ENCODE measurements at places on chromosomes 11 and 22. TPM values are rescaled to one million over a fixed set of nuclear protein-coding genes. Genes with fewer than 3 reads are reported as not detected.

DNA sequence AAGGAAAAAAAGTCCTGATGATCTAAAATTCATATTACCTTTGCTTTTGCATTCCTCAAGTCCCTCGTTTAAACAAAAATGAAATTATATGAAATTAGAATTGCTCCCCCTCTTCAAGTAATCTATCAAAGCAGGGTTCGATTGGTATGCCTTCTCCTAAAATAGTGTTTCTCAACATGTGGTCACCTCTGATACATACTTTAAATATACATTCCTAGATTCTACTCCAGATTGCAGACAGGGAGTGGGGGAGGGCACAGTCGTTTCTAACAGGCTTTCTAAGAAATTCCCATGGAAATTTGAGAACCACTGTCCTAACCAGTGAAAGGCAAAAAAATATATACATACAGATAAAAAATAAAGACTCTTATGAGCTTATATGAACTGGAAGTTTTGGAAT lies 22.6 kb upstream of the IRAG1 start:
- no peak for DNase-seq

Gene DPAGT1
- 38.3 TPM for total RNA-seq

Gene KCNJ1
- total RNA-seq: not detected

Gene FAM168A
- total RNA-seq: 26.8 TPM

- DNase-seq: no peak
These were observed 1945.3 kb upstream of the RAG2 start for GRCh38 chr11:38543311-38543710.

Gene RAB36
- 3.3 TPM for total RNA-seq

Gene KCNJ11
- total RNA-seq: 2.0 TPM

Gene RHOD
- total RNA-seq: not detected

- no peak for DNase-seq
These were observed 43.2 kb downstream of the PIK3C2A start for GRCh38 chr11:17164361-17165246.

Data from B cell (primary cell).